Trophoblast cell (in vitro differentiated cells and primary cell): ENCODE measurements at places on chromosomes 7 and 10.

GRCh38 chr7:50327443-50327842 is 22.9 kb downstream of the IKZF1 start:
- DNase-seq = no peak

DNA sequence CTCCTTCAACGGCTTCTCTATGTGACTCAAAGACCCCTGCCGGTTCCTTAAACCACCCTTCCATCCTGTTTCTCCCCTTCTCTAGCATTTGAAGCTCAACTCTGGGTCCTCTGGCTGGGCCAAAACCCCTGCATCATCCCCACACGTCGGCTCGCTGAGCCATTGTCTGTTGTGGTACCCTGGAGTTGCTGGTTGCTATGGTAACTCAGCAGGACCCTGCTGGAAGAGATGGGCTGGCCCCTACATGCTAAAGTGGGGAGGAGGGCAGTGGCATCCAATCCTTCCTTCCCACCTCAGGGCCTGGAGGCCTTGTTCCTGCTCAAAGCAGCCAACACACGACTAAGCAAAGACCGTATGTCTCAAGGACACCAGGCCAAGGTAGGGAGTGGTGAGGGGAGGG is 452.5 kb downstream of the PLXNA4 start:
- no peak for DNase-seq

DNA sequence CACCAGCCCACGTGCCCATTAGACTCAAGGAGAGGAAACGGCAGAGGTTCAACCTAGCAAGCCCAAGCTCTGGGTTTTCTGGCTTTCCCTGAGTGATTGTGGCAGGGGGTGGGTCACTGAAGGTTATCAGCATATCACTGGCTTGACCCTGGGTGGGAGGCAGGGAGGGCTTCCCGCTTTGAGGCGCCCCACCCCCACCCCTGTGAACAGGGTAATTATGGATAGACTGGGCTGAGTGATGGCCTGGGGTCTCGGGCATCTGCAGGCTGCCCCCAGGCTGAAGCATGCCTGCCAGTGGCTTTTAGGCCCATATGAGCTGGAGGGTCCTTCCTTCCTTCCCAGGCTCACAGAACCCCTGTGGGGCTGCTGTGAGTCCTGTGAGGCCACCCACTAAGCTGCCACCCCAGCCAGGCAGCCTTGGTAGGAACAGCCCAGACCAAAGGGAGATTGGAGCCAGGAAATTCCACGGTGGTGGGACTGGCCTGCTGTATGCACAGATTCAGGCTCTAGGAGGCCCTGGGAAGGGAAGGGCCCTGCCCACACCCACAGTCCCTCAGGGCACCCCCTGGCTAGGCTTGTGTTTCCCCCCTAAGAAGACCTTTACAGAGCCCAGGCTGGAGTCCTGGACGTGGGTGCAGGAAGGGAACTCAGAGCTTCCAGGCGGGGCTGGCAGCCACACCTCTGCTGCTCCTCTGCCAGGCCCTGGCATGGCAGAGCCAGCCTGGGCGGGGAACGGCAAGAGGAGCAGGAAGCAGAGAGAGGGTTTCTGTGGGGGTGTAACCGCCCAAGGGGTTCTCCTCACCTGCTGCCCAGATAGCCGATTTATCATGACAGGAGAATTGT is 33.1 kb downstream of the GPRIN2 start:
- no peak for DNase-seq

GRCh38 chr7:42693722-42694121 is 218.1 kb downstream of the C7orf25 start:
- DNase-seq = no peak

GRCh38 chr10:103854265-103854685 is 1.1 kb downstream of the SH3PXD2A start:
- no peak for DNase-seq

DNA sequence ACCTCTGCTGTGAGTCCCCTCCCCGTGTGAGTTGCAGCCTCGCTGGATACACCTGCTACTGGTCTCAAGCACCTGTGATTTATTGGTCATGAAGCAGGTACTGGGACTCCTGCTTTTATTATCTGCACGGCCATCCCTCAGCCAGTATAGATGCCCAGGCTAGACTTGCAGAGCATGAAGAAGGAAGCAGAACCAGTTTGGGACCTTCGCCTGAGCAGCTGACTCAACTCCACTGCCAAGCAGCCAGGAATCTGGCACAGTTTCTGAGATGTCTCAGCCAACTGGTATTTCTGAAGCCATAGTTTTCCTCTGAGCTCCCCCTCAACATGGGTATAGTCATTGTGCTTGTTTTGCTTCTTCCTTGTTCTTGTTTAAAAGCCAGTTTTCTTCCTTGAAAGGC is 28.0 kb upstream of the SLC39A12 start:
- DNase-seq = peak; percentile 51

GRCh38 chr7:1673581-1674118 is 3.6 kb downstream of the ELFN1 start:
- no peak for DNase-seq

GRCh38 chr10:43846187-43846680 is 197.6 kb upstream of the ZNF32 start:
- DNase-seq = no peak

DNA sequence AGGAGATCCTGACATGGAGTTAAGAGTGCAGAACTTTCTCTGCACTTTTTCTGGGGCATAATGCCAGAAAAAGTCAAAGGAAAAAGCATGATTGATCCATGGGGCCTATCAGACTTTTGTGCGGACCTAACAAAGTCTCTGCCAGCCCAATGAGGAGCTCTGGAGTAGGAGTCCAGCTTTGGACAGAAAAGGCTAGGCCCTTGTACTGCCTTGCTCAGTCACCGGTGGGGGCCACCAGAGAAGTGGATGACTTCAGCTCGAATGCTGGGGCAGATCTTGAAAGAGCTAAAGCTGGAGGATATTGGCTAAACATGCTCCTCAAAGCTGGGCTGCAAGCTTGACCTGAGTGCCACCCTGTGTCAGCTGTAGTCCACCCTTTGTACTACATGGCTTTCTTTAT is 2.8 kb upstream of the ZC3HAV1 start:
- DNase-seq = no peak

- no peak for DNase-seq
Measured at GRCh38 chr10:86654411-86655172, at the start of gene OPN4. OPN4 (plus strand) TSS chr10:86654547; CDS start chr10:86654784, 237 bp downstream.

DNA sequence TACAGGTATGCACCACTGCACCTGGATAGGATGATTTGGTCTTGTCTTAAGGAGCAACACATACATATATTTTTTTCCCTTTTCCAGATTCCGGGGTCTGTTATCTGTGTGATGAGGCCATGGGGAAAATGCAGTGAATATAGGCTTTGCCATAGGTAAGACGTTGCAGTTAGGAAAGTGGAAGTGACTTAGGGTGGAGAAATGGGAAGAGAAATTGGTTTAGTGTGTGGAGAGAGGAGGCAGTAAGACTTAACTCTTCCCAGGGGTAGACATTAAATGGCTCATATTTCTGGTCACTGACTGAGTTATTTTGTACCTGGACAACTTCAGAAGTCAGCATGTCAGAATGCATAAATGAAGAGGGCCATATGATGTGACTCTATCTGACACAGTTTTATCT is 66.7 kb downstream of the PFKFB3 start:
- DNase-seq = no peak

- peak; percentile 37 for DNase-seq
Measured at GRCh38 chr10:80684259-80684658, 146.6 kb downstream of the SH2D4B start.

DNA sequence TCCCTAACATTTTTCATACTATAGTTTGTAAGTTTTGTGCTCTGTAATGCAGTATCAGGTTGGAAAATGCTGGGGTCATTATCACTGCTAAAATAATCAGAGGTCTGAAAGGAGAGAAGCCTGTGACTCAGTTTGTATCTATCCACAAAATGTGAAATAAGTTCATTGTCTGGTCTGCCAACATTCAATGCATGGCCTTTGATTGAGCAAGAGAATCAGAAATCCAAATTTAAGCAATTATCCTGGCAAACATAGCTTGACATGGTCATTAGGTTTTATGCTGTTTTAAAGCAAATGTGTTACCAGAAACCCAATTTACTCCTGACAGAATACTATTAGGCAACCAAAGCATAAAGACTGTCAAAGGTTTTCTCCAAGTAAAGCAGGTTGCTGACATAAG is 709.7 kb upstream of the SEMA3D start:
- peak; percentile 33 for DNase-seq

DNA sequence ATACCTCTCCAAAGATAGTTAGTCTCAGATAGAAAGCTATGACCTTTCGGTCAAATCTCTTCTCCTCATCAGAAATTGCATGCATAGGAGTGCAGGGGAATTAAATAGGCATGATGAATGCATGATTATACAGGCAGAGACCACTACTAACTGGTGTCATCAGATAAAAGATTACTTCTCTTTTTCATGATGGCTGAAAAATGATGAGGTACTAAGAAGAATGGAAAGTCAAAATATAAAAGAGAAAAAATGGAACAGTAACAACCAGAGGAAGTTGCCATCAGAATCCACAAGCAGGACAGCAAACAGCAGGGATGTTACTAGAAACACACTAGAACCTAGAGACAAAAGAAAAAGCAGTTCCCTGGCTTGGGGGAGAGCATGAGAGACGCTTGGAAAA is 31.6 kb downstream of the CTTNBP2 start:
- DNase-seq = no peak

DNA sequence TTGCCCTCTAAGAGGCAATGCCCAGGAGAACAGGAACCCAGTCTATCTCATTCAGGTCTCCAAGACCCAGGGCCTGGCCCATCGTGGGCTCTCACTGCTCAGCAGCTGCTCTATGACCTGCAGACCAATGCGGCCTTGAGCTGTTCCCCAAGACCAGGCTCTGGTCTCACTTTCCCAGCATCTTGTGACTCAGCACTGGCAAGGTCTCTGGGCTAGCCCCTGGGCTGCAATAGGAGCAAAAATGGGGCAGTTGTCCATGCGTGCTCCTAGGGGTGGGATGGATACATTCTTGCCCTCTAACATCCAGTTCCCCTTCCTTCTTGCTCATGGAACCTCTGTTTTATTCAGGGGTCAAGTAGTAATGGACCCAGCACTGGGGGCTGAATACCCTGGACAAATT is 13.5 kb downstream of the GCK start:
- DNase-seq = no peak

- DNase-seq = peak; percentile 77
Measured at GRCh38 chr10:131874991-131875451, 25.8 kb upstream of the PPP2R2D start.

GRCh38 chr10:9957351-9957750 is 1060.3 kb upstream of the CELF2 start:
- DNase-seq = peak; percentile 6

GRCh38 chr7:158638001-158638400 is 50.4 kb upstream of the PTPRN2 start:
- peak; percentile 9 for DNase-seq

- DNase-seq = no peak
Measured at GRCh38 chr10:43194859-43195258, 56.6 kb downstream of the CSGALNACT2 start.

DNA sequence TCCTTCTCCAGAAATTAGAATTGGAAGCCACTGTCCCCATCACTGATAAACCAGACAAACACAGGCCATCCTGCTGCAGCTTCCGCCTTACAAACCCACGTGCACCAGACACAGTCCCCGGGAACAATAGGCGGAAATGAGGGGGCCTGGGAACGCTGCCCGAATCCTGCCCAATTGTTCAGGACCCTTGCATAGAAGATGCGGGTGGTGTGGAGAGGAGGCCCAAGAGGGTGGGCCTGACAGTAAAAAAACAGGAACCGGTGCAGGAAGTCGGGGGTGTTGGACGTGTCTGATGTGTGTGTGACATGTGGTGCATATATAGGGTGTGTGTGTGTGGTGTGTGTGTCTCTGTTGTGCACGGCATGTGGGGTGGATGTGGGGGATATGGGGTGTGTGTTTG is 26.5 kb upstream of the CHST15 start:
- DNase-seq = no peak

DNA sequence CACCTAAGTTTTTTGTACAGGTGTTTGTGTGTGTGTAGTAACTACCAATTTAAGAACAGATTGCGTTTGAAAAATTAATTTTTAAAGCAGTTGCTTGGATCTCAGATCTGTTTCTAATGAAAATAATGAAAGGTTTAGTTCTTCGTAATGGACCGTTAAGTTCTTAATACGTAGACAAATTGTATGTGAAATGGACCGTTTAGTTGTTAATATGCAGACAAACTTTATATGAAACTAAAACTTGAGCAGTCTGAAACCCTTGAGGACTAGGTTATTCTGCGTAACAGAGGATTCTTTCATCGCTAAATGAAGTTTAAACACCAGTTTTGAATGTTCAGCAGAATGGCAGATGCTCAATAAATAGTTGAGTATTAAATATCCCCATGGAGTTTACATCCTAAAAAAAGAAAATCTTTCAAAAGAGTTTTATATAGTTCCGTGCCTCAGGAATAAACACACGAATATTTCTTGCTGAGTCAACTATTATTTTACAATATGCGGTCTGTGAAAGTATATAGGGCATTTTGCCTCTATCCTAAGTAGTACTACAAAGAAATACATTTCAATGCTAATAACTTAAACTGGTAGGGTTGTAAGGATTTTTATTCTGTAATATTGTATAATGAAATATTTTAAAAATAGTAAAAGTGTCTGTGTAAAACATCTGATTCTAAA is 1.2 kb downstream of the DBF4 start:
- no peak for DNase-seq

DNA sequence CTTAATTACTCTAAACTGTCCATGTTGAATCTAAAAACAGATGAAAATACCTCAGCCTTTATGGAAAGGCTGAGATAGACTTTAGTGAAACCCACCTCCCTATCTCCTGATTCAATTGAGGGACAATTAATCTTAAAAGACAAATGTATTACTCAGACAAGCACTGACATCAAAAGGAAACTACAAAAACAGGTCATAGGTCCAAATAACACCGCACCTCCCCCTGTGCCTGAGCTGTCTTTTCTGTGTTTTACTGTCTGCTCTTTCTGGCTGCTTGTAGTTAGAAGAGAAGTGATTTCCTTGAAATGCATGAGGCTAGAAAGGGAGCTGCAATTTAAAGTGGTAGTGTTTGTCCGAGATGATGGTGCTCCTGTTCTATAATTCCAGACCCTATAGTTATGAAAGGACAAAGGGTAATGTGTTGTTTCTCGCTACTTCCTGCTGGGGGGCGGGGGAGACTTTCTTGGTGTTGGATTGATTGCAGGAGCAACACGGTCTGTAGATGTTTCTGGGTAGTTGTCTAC is 16.0 kb downstream of the AKR1C8 start:
- DNase-seq = no peak

GRCh38 chr10:16894821-16895220 is 77.6 kb upstream of the RSU1 start:
- DNase-seq = no peak

GRCh38 chr10:126598009-126598408 is 72.5 kb downstream of the C10orf90 start:
- peak; percentile 69 for DNase-seq

- no peak for DNase-seq
Measured at GRCh38 chr7:103714376-103714927, 268.4 kb upstream of the SLC26A5 start.

DNA sequence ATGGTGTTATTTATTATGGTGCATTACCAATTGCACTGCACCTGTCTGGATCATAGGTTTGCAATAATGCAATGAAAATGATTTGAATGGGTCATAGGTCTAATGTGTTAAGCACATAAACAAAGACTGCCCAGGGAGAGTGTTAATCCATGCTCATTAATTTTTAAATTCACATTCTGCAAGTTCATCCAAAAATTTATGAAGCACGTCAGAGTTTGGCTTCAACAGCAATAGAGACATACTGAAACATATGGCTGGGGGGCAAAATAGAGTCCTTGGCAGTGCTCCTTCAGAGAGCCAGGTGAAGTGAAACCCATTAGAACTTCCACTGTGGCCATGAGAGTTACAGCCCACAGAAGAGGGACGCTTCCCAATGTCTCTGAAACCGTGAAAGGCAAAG is 441.1 kb downstream of the POM121L12 start:
- DNase-seq = no peak
